Left forelimb (tissue), 1 donor: ENCODE measurements at places on chromosomes 5 and 9.

GRCh38 chr5:75524071-75524470 is 12.4 kb downstream of the POLK start:
- no peak for DNase-seq

GRCh38 chr5:160342413-160342941 is 27.9 kb downstream of the C1QTNF2 start:
- DNase-seq = no peak

DNA sequence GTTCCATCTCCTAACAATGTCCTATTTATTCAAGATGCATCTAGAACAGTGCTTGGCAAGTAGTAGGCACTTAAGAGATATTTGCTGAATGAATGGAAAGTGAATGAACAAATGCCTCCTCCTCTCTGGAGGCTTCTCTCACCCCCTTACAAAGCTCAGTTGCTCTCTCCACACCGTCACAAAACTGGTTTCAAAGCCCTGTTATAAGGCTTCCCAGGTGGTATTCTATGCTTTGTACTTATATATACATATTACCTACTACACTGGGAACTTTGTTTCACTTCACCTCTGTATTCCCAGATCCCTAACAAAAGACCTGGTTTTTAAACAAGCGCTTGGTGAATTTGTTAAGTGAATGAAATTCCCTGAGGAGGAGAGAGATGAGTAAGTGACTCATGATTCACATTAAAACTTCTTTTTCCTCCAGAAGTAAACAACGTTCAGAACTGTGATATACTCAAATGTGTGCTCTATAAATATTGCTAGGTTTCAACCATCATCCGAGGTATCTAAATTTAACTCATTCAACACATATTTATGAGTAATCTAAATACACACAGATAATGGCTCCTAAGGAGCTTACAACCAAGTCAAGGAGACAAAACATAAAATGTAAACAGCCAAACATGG is 36.0 kb downstream of the DENND1A start:
- DNase-seq = no peak

DNA sequence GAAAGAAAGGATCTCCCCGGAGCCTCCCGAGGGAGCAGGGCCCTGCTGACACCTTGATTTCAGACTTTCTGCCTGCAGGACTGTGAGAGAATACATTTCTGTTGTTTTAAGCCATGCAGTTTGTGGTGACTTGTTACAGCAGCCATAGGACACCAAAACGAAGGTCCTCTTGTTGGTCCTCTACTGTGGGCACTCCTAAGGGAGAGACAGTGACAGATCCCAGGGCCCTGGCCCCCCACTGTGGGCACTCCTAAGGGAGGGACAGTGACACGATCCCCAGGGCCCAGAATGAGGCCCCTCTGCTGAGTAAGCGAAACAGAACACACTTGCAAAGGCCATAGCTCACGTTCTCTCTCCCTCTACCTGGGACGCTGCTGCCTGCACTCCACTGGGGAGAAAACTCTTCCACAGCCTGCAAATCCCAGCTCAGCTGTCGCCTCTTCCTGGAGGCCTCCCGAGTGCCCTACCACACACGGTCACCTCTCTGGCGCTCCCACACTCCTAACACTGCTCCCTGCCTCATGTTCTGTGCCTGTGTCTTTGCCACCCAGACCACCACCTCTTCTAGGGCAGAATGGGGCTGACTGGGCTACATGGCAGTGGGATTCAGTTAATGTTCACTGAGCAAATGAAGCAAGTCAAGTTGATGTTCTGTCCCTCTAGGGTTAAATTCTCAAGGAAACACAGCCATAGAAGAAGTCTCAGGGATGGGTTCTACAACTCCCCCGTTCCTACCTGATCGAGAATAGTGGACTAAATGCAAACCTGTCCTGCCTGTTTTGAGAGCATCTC is 23.8 kb downstream of the ANKS6 start:
- DNase-seq = no peak

DNA sequence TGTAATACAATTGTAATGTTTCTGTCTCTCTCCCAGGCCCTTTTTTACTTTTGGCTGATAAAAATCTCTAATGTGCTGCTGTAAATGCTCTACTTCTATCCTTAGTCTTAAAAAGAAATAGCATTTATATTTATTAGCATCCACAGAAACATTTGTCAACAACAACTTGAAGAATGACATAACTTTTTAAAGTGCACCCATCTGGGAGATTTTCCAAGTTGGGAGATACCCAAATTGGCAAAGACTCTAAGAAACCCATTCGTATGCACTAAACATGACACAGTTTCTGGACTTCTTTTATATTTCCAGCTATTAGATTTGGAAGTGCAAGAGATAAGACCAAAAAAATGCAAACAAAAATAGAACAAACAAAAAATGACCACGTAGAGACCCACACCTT is 2287.4 kb upstream of the WWC1 start:
- no peak for DNase-seq

DNA sequence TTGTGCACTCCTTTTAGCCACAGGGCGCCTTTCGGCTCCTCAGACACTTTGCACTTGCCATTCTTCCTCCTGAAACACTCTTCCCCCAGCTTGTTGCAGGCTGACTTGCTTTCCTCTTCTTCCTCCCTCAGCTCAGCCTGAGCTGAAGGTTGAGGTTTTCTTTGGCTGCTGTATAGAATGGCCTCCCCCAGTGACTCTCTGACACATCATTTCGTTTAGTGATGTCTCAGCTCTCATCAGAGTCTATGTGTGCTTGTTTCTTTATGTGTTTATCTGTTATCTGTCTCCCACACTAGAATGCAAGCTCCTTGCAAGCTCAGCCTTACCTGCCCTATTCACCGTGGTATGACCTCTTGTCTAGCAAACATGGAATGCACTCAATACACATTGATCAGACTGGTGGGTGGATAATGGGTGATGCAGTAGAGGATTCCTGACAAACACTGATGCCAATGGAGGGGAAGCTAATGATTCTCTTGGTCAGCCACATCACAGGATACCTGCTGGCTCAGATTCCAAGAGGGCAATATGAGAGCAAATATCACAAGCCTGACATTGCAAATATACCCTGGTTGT is 112.9 kb upstream of the STC2 start:
- DNase-seq = no peak
